ENCODE measurements at places on chromosomes 11 and 22.

GRCh38 chr11:61254403-61255025 is 13.5 kb downstream of the PGA5 start:
- DNase-seq, result peak; percentile 58

DNA sequence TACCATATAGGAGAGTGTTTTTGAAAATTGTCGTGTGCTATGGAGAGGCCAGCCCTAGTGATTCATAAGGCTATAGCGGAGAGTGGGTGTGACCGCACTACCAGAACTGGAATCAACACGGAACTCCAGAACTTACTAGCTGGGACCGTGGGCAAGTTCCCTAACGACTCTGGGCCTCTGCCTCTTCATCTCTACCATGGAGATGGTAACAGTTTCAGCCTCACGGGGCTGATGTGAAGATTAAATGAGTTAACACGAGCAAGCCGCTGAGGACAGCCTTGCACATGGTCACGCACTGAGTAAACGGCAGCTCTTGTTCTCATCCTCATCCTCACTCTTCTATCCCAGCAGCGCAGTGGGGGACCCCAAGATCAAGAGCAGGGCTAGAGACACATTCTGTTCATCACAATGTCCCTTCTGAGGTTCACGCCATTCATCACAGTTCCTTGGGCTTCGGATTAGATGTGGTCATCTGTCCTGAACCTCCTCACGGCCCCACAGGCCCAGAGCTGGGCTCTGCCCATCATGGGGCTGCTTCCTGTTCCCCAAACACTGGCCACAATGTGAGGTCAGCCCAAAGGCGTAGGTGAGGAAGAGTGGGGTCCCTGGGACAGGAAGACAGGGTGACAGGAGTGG is 47.2 kb upstream of the CD5 start:
- DNase-seq, result no peak

- DNase-seq, result no peak
Observed at GRCh38 chr11:115541518-115541917, 37.3 kb upstream of the CADM1 start.

GRCh38 chr11:72777755-72778278 is 16.0 kb downstream of the STARD10 start:
- no peak for DNase-seq
